A172 (cell line): ENCODE measurements at places on chromosomes 11 and 22. TPM values are rescaled to one million over a fixed set of nuclear protein-coding genes. Genes with fewer than 3 reads are reported as not detected.
A peak's percentile ranks its signal among the peaks of the same experiment; 100 is the strongest.

DNA sequence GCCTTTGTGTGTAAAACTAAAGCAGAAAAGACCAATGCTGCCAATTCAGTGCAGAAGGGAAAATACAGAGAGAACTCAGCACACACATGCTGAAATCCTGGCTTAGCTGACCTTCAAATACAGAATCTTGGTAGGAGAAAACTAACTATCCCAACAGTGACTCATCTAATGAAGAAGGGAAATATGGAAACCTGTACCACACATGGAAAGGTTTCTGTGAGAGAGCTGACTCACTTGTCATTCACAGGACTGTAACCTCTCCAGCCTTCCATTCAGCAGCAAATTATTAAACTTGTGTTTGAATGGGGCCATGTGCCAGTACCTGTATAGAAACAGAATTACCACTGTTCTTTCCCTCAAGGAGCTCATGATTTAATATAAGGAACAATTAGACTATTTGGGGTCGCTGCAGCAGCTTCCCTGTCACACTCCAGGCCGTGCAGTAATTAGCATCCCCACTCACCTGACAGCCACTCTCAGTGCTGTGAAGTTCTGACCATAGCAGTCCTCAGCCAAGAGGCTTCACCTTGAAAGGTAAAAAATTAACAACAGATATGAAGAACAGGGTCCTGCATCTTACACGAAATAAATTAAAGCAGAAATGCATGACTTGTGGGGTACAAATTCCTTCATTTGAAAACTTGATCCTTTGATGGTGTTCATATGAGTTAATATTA is 53.9 kb downstream of the MSANTD4 start:
- peak; percentile 35 for DNase-seq

DNA sequence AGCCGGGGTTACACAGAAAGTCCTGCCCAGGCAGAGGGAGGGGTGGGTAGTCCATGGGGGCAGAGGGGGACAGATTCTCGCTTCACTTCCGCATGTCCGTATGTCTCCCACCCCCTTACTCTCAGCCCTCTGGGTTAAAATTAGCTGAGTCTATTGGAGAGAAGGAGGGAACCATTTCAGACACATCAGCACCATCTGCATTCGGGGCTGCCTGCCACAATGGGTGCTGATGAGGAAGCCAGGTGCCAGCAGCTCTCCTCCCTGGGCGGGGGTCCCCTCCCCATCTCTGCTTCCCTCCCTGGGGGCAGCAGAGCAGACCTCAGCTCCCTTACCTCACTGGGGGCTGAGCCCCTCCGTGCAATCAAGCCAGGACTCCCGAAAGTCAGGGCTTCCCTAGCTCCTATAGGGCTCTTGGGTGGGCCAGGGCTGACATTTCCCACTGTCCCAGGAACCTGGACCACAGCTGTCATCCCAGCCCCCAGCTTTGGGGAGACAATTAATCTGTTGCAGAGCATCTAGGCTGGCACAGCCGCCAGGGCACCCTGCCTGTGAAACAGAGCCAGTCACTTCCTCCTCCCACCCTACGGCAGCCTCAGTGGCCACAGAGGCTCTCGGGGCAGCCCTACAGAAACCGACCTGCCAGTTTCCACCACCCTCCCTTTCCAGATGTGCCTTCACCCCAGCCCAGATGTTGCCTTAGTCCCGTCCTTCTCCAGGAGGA is 67.3 kb downstream of the PDE2A start:
- no peak for DNase-seq

LRRC56 gene
- total RNA-seq, result not detected in 2 replicates

DNA sequence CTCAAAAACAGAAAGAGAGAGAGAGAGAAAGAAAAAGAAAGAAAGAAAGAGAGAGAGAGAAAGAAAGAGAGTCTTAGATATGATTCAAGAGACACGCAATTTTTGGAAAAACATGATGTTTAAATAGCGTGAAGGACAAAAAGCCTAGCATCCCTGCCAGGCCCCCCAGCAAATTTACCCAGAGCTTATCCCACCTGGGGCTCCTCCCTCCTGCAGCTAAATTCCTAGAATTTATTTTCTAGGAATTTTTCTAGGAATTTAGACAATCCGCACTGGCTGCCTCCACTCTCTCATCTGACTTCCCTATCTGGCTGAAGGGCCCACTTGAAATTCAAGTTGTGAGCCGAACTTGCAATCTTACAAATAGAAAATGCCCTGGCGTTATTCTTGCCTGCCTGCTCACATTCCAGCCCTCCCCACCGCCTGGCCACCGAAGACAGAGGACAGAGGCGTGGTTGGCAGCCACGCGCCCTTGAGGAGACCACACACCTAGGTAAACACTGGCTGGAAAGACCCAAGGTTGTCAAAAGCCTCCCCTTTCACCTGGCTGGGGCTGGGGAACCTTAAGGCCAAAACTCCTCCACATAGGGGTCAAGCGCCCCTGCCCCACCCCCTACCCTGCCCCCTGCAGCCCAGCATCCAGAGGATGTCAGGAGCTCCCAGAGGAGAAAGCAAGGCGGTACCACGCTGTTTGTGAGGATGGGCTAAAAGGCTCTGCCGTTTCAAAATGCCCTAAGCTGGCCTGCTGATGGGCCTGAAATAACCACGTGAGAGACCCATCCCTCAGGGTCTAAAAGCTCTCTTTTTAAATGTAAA is 42.2 kb downstream of the AHNAK start:
- no peak for DNase-seq

DNA sequence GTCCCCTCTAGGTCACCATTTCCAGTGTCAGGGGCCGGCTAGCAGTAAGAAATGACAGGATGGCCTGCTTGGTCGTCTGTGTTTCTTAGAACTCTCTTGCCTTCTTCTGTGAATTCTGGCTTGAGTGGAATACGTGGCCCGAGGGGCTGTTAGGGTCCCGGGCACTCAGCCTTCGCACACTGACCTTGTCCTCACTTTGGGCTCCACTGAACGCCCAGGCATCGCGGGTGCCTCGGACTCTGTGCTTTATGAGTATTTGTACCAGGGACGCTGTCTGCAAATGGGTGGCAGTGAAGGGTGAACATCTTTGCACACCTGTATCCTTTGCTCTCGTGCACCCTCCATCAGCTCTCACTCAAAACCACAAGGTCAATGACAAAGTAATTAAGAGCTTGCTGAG is 123.4 kb upstream of the ANO1 start:
- DNase-seq, result no peak

UPK3A gene
- total RNA-seq, result not detected in 2 replicates

APOL4 gene
- total RNA-seq, result 0.74 TPM in 1 of 2 replicates, not detected in the other

GRCh38 chr11:29318134-29318845 is 698.5 kb downstream of the KCNA4 start:
- DNase-seq, result peak; percentile 67

GRCh38 chr11:6755303-6755952 is 16.3 kb downstream of the OR2AG2 start:
- DNase-seq, result peak; percentile 25

CLCF1 gene
- 7.5 and 8.1 TPM in 2 replicates for total RNA-seq

GRCh38 chr11:104694259-104695064 is 203.8 kb downstream of the CASP12 start:
- DNase-seq, result peak; percentile 90

OSM gene
- total RNA-seq, result not detected in 2 replicates

LARGE2 gene
- total RNA-seq, result not detected in 2 replicates

ADORA2A gene
- 0.52 and 5.1 TPM in 2 replicates for total RNA-seq

DCDC1 gene
- total RNA-seq, result 0.05 TPM in 1 of 2 replicates, not detected in the other

DNA sequence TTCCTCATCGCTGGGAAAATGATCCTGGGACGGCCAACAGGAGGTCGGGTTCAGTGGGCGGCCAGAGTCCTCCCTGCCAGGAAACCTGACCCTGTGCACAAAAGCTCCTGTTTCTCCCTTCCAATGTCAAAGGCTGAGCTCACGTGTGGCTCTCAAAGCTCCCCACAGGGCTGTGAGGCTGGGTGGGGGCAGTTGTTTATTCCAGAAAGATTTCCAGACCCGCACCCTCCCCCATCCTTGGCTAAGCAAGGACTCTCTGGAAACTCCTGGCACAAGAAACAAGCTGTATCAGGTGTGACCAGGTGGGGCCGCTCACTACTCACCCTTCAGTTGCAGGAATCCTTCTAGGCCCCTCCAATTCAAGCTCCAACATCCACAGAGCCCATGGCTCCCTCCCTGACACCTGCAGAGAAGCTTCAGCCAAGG is 131.9 kb downstream of the SHANK2 start:
- DNase-seq, result peak; percentile 12

DNA sequence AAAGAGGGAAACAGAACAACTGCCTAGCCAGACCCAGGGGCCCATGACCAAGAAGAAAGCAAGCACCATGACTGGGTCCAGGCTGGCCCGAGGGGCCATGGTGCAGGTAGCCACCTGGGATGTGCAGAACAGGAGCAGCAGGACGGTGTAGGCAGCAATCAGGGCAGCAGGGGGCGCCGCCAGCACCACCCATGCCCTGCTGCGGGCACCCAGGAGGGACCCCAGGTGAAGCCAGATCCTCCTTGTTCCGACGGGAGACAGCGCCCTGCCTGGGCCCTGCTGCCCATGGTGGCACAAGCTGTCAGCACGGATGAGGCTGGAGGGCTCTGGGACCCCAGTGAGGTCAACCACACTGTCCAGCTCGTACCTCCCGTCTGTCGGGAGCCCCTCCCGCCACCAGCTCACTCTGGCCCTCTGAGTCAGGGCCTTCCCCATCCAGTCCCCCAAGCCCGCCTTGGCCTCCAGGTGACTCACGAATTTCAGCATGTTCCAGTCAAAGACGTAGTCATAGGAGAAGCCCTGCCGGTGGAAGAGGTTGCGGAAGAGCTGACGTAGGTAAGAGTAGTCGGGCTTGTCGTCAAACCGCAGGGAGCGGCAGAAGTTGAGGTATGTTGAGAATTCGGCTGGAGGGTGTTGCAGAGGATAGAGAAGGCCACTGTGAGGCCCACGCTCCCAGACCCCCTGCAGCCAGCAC is 18.8 kb downstream of the CSNK1E start:
- peak; percentile 94 for DNase-seq

DNA sequence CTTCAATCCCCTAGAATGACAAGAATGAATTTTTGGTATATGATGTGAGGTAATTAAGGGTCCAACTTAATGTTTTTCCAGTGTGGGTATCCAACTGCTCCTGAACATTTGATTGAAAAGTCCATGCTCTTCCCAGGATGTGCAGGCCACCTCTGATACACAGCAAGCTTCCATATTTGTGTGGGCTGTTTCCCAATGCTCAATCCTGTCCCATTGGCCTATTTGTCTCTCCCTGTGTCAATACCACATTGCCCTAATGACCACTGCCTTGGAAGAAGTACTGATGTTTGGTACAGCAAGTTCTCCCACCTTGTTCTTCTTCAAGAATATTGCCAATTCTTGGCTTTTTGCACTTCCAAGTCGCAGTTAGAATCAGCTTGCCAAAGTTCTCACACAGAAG is 42.9 kb downstream of the KCNQ1OT1 start:
- DNase-seq, result no peak

FGF3 gene
- 0.24 TPM in 1 of 2 replicates, not detected in the other for total RNA-seq

GRCh38 chr22:49540913-49541692 is 286.6 kb downstream of the BRD1 start:
- DNase-seq, result no peak

GRCh38 chr22:38296372-38296771 is 20.9 kb downstream of the CSNK1E start:
- no peak for DNase-seq

CBX7 gene
- 0.74 and 3.3 TPM in 2 replicates for total RNA-seq

- no peak for DNase-seq
Observed at GRCh38 chr22:32905400-32905799, 103.9 kb downstream of the TIMP3 start.
